ENCODE measurements at places on chromosomes 11 and 22.

- H3K4me3 ChIP-seq: no peak overlapping the region
- no peak overlapping the region for H3K27ac ChIP-seq
- no peaks in the 10 kb centered on the region for H3K27me3 ChIP-seq
- no peak for DNase-seq
- peaks cover 18% of the 10 kb centered on the region for H3K4me1 ChIP-seq
These were observed 107.2 kb downstream of the SWAP70 start for GRCh38 chr11:9771071-9771511.

- H3K36me3 ChIP-seq: no peaks in the 10 kb centered on the region
- H3K27ac ChIP-seq: no peak overlapping the region
- no peaks in the 10 kb centered on the region for H3K27me3 ChIP-seq
- H3K4me3 ChIP-seq: no peak overlapping the region
These were observed 795.6 kb upstream of the ANO3 start for GRCh38 chr11:25536289-25536688.

DNA sequence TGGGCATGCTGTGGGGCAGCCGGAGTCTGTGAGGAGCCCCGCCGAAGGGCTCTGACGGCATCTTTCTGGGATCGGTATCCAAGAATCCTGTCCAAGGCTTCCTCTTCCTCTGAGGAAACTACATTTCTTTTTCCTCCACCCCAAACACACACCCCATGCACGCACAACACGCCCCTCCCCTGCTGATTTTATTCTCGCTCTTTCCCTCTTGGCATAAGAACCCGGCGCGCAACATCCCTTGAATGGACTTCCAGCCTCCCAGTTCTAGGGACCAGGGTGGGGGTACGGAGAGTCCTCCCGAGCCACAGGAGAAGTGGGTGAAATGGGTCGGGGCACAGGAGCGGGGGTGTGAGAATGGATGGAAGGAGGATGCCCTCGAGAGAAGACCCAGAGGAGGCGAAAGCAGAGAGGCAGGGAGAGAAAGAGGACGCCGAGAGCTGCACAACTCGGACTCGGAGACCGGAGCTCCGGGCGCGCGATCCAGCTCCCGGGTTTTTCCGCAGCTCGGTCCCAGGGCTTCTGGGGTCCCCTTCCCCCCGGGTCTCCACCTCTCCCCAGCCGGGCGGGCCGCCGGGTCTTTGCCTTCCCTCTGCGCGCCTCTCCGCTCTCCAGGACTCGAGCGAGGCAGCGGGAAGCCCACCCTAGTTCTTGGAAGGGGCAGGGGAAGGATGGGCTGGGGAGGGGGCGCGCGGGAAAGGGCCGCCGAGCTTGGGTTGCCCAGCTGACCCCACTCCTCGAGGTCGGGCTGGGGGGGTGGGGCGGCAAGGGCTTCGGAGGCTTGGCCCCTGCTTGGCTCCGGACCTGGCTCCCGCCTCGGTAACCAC, 1.5 kb upstream of the LARGE1 start:
- H3K4me1 ChIP-seq: peaks cover 3% of the 10 kb centered on the region
- H3K4me3 ChIP-seq: peak overlapping the region; percentile 79
- peaks cover 3% of the 10 kb centered on the region for H3K27me3 ChIP-seq
- H3K36me3 ChIP-seq: no peaks in the 10 kb centered on the region
- peak overlapping the region; percentile 40 for H3K27ac ChIP-seq

DNA sequence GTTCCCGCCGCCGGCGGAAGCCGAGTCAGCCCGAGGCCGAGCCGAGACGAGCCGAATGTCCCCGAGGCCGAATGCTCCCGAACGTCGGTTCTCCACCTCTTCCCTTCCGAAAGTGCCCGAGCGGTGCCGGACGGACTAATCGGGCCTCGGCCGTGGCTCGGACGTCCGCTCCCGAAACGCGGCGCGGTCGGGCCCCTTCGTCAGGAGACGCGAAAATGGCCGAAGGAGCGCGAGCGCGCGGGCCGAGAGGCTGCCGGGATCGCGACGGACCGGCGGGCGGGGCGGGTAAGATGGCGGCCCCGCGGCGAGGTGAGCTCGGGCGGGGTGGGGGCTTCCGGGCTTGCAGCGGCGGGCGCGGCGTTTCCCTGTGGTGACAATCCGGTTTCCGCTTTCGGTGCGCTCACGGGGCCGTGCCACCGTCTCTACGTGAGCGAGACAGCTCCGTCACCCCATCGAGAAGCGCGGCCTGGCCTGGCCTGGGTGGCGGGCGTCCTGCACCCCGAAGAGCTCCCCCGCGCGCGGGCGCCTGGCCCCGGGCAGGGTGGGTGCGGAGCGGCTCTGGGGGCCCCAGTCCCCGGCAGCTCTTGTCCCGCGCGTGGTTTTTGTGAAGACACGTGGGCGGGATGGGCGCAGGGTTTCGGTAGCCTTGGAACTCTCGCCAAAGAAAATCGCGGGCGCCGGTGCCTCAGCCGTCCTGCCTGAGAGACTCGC, at the start of gene TMEM80:
Gene TMEM80 (plus strand): TSS at position 279 of the 711 bp plus-strand sequence. CDS start 12 bp downstream, at position 291.
- peak within 1 kb of the TSS; percentile 60 for H3K4me3 ChIP-seq
- H3K27me3 ChIP-seq: no peaks in the 10 kb centered on the region
- H3K4me1 ChIP-seq: peaks cover 17% of the 10 kb centered on the region
- H3K27ac ChIP-seq: peak within 1 kb of the TSS; percentile 97
- H3K36me3 ChIP-seq: peaks cover 5% of the 10 kb centered on the region

DNA sequence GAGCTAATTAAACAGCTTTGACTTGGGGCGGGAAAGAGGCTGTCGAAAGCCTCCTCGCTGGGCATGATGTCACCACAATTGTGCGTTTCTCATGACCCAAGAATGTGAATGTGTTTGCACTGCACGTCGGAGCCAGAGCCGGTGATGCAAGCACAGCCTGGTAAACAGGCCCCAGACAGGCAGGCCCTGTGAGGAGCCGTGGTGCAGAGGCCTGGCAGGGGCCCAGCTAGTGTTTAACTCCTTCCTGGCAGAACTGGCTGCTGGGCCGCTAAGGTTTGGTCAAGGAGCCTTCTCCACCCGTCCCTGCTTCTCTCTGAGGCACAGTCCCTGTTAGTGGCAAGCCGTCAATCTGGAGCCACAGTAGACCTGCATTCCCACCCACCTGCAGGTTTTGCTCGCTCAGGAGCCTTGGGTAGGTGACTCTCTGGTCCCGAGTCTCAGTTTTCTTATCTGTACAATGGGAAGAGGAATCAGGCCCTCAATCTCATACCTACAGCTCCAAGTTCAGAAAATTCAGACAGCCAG, 25.4 kb upstream of the SMTN start:
- no peaks in the 10 kb centered on the region for H3K36me3 ChIP-seq
- peak; percentile 98 for DNase-seq
- no peaks in the 10 kb centered on the region for H3K27me3 ChIP-seq
- H3K4me3 ChIP-seq: no peak overlapping the region

- no peak for DNase-seq
- H3K4me1 ChIP-seq: peaks cover 5% of the 10 kb centered on the region
- no peaks in the 10 kb centered on the region for H3K36me3 ChIP-seq
- H3K27me3 ChIP-seq: no peaks in the 10 kb centered on the region
- no peak overlapping the region for H3K4me3 ChIP-seq
These were observed 14.4 kb upstream of the EIF4G2 start for GRCh38 chr11:10823152-10823579.

- H3K27me3 ChIP-seq: no peaks in the 10 kb centered on the region
- no peaks in the 10 kb centered on the region for H3K36me3 ChIP-seq
- H3K4me1 ChIP-seq: peaks cover 44% of the 10 kb centered on the region
These were observed 63.3 kb upstream of the ME3 start for GRCh38 chr11:86735451-86736290.

DNA sequence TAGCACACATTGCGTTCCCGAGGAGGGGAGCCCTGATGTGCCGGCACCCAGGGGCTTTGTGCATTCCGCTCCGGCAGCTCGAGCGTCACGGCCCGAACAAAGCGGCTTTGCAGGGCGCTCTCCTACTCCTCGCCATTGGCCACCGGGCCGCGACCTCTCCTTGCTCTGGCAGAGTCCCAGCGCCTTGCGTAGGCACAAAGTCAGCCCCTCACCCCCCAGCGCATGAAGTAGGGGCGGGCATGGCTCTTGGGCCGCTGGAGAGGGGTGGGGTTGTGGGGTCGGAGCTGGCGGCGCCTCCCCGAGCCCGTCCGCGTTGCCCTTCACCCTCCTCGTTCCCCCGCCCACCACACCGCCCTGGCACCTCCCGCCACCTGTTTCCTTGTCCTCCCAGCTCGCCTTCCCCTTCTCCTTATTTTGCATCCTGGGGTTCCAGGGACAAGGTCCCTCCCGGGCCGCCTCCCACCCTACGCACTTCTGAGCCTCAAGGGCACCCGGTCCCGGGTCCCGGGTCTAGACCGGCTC, 753 bp upstream of the PPARA start:
- H3K27me3 ChIP-seq: peaks cover 30% of the 10 kb centered on the region
- peaks cover 2% of the 10 kb centered on the region for H3K4me1 ChIP-seq
- H3K36me3 ChIP-seq: no peaks in the 10 kb centered on the region
- H3K27ac ChIP-seq: no peak overlapping the region

GRCh38 chr11:57303990-57304579, 20.7 kb downstream of the TNKS1BP1 start:
- H3K4me1 ChIP-seq: peaks cover 15% of the 10 kb centered on the region
- H3K27me3 ChIP-seq: no peaks in the 10 kb centered on the region
- H3K36me3 ChIP-seq: peaks cover 50% of the 10 kb centered on the region
- DNase-seq: peak; percentile 69
- H3K27ac ChIP-seq: no peak overlapping the region

DNA sequence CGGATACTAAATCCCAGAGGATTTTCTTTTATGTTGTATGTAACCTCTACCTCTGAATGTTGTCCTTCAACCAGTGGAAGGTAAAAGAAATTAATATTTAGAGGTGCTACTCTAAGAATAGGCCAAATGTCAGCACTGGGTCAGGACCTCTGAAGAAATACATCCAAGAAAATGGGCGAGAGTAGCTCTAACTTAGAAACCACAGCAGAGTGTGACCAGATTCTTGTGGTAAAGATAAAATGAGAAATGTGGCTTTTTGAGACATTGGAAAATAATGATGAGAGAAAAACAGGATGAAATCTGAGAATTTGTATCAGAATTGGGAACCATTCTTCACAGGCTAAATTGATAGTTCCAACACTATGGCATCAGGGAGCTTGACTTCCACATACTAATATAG, 63.5 kb downstream of the CSTPP1 start:
- no peak for DNase-seq
- no peaks in the 10 kb centered on the region for H3K36me3 ChIP-seq
- H3K27me3 ChIP-seq: no peaks in the 10 kb centered on the region
- H3K4me3 ChIP-seq: no peak overlapping the region
- H3K4me1 ChIP-seq: peaks cover 3% of the 10 kb centered on the region

- no peaks in the 10 kb centered on the region for H3K36me3 ChIP-seq
- H3K4me1 ChIP-seq: no peaks in the 10 kb centered on the region
- peak overlapping the region; percentile 50 for H3K27ac ChIP-seq
- no peaks in the 10 kb centered on the region for H3K27me3 ChIP-seq
- DNase-seq: peak; percentile 34
- H3K4me3 ChIP-seq: peak overlapping the region; percentile 88
These were observed 816 bp downstream of the PDE3B start for GRCh38 chr11:14644226-14645014.

- H3K4me1 ChIP-seq: peaks cover 9% of the 10 kb centered on the region
- DNase-seq: no peak
- H3K27ac ChIP-seq: no peak overlapping the region
- H3K4me3 ChIP-seq: no peak overlapping the region
- H3K36me3 ChIP-seq: no peaks in the 10 kb centered on the region
These were observed 80.4 kb downstream of the SLC1A2 start for GRCh38 chr11:35338921-35339320.

DNA sequence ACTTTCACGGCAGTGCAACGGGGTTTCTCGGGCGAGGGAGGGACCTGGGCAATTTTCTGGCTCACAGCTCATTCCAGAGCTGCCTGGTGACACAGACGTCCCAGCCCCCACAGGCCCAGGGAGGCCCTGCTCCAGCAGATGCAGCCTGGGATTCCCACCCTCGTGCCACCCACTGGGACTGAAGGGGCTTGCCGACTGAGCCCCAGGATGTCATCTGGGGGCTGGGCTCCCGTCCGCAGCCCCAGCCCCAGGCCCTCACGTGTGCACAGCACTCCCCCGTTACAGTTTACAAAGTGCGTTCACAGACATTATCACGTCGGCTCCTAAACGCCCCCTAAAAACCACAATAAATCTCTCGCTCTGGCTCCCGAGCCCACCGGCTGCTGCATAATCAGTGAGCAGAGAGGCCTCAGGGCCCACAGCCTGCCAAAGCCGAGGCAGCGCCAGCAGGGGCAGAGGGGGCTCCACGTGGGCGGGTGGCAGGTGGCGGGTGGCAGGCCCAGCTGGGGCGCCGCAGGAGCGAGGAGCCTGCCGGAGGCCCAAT, 76.9 kb upstream of the TCF20 start:
- H3K36me3 ChIP-seq: no peaks in the 10 kb centered on the region
- DNase-seq: no peak
- H3K4me1 ChIP-seq: no peaks in the 10 kb centered on the region
- no peak overlapping the region for H3K4me3 ChIP-seq

DNA sequence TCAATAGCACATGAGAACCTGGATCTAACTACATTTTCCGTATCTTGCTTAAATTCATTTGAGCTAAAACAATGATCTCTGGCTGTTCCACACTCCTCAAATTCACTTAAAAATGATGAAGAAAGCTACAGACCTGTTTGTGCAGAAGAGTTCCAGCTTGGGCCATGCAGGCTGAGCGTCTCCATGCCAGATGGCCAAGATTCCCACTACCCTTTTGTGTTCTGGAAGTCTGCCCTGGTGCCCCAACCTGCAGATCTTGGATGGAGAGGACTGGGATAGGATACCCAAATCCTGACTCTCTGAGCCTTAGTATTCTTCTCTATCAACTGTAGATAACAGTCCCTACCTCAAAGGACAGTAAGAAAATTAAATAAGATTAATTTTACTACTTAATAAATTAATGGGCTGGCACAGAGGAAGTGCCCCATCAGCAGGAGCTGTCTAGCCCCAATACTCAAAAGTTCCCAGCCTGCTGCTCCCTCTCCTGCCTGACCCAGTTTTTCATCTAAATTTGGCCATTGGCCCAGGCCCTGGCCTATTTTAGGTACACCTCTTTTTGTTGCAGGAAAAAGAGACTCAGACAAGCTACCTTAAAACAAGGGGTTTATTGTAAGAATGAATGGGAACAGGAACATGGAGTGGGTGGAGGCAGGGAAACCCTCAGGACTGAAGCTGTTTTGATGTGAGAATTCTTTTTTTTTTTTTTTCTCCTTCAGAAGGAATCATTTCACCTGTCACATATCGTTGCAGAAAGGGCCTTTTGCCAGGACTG, 81.4 kb upstream of the GRK3 start:
- H3K36me3 ChIP-seq: peaks cover 2% of the 10 kb centered on the region
- peaks cover under 1% of the 10 kb centered on the region for H3K4me1 ChIP-seq
- H3K4me3 ChIP-seq: no peak overlapping the region
- H3K27ac ChIP-seq: no peak overlapping the region

GRCh38 chr22:48227341-48228018, 1465.0 kb downstream of the TBC1D22A start:
- no peak for DNase-seq
- H3K27me3 ChIP-seq: no peaks in the 10 kb centered on the region
- H3K36me3 ChIP-seq: no peaks in the 10 kb centered on the region
- H3K4me1 ChIP-seq: no peaks in the 10 kb centered on the region
- no peak overlapping the region for H3K4me3 ChIP-seq
- no peak overlapping the region for H3K27ac ChIP-seq

GRCh38 chr22:42881982-42882656, 25.0 kb upstream of the ARFGAP3 start:
- H3K4me3 ChIP-seq: no peak overlapping the region
- H3K4me1 ChIP-seq: no peaks in the 10 kb centered on the region
- no peaks in the 10 kb centered on the region for H3K27me3 ChIP-seq

DNA sequence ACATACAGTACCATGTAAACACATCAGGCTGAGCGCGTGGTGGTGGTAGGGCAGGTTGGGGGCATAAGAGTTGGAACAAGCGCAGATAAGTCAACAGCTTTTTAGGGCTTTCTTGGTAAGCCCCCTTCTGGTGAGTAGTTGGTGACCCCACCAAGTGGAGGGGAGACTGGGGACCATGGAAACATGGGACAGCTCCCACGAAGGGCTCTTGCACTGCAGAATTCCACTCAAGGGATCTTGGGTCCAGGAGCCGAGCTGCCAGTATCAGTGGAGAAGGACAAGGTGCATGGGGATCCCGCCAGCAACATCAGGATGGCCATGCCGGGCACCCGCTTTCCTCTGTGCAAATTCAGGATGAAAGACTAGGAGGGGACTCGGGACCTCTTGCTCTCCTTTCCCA, 6.2 kb upstream of the APOA1 start:
- H3K27me3 ChIP-seq: no peaks in the 10 kb centered on the region
- H3K36me3 ChIP-seq: peaks cover 9% of the 10 kb centered on the region

All from fibroblast of lung (primary cell).